ENCODE measurements at places on chromosomes 7 and 10.
A peak's percentile ranks its signal among the peaks of the same experiment; 100 is the strongest.

GRCh38 chr10:91313796-91314485 lies 93.5 kb downstream of the PCGF5 start:
- peak; percentile 62 for DNase-seq

GRCh38 chr7:121180436-121181063 lies 148.2 kb upstream of the WNT16 start:
- no peak for DNase-seq

DNA sequence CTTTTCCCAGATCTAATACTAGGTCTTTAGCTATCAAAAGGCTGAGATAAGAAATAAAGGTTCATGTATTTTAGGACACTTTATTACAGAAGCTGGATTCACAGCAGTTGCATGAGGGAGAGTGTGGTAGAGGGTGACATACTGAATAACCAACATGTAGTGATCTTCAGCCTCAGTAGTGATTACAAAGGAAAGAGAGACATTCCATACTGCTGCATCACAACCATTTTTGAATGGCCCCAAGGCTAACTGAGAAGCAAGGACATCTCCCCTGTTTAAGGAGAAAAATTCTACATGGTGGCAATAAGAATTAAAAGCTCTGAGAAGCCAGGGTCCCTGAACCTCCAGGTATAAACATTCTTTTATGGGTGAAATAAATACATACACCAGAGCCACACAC lies 35.3 kb downstream of the COG5 start:
- peak; percentile 75 for DNase-seq

GRCh38 chr10:6337382-6337781 lies 134.7 kb downstream of the PFKFB3 start:
- DNase-seq: no peak

DNA sequence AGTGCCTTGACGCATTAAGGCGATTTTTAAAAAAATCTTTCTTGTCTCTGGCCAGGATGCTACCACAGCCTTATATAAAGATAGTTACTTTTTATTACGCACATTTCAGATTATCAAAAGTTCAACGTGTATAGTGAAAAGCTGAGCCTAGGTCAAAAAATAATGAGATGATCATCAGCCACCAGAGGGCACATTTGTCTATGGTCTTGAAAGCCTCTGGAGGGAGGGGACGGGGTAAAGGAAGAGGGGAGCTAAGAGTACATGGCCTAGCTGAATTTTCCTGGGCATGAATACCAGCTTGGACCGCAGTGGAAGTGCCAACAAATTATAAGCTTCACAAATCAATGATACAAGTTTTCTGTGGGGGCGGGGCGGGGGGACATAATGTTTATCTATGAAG lies 285.9 kb upstream of the SMIM30 start:
- no peak for DNase-seq

DNA sequence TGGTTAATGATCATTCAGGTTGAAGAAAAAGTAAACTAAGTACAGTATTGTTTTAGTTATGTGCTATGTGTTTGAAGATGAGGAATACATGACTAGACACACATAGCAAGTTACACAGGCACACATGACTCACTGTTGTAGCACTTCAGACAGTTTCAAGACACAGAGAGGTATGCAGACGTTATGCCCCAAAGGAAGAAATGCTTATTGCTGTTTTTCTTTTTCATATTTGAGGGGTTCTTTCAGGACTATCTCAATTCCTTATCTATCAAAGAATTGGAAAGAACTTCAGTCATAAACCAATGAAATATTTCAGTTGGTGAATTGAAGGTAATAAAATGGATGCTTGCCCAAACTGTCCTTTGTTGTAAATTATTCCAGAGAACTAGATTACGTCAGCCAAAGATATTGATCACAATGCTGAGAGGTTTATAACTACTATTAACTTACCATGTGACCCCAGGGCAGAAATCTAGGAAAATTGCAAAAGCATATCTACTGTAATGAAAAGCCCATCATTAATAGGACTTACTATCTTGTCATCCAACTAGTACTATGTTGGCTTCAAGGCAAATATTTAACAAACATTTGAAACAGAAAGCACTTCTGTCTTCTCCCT lies 61.2 kb upstream of the CAPZA2 start:
- DNase-seq: peak; percentile 92

GRCh38 chr7:101116898-101117297 lies 10.0 kb upstream of the SERPINE1 start:
- peak; percentile 60 for DNase-seq

DNA sequence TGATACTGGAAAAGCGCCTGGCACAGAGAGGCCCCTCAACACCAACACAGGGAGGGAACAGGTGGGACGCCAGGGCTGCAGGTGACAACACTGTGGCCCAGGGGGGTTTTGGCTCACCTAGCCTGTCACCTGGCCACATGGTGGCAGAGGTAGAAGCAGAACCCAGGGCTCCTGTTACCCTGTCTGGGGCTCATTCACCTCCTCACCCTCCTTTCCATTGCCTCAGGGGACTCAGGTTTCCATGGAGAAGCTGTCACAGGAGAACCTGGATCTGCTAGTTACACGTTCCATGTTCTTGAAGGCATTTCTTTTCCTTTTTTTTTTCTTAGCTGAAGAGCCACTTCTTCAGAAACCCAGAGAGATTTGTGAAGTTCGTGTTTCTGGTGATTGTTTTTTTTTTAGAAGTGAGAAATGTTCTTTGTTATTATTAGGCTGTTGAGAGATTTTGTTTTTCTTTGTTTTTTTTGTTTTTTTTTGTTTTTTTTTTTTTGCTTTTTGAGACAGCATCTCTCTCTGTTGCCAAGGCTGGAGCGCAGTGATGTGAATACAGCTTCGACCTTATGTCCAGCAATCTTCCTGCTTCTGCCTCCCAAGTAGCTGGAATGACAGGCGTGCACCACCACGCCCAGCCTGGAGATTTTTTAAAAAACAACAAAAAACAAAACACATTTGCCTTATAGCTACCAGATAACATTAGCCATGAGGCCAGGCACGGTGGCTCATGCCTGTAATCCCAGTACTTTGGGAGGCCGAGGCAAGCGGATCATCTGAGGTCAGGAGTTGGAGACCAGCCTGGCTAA lies 16.0 kb downstream of the DENND2A start:
- no peak for DNase-seq

DNA sequence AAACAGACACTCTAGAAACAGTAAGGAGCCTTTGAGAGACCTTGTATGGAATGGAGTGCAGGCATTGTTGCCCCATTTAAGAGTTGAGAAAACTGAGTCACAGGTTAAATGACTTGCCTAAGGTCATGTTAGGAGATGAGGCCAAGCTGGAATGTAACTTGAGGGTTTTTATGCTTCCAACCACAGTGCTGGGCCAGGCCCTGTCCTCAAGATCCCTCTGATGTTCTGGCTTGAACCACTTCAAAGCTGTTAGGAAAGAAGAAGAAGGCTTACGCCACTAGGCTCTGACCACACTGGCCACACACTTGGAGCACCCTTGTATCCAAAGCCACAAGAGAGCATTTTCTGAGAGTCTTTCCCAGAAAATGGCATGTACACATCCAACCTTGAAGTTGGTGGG lies 42.7 kb downstream of the PLAU start:
- DNase-seq: no peak

DNA sequence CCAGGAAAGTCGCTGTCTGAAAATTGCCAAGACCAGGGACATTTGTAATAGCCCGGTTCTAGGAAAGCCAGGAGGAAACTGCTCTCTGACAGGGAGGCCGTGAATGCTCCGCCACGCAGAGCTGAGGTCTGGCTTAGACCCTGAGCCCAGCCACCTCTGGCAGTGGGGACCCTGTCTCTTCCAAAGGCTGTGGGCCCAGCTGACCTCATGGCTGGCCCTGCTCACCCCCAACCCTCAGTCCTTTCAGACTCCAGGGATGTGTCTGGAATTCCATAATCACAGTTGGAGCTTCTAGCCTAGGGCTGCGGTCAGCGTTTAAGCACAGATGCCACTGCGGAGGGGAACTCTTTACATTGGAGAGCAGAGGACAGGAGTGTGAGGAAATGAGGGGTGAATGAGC lies 6.6 kb upstream of the VIPR2 start:
- no peak for DNase-seq

GRCh38 chr10:23191764-23192711 lies at the start of gene PTF1A:
Gene PTF1A (plus strand): TSS chr10:23192312. CDS start chr10:23192531, 219 bp downstream.
- DNase-seq: no peak

GRCh38 chr10:89845541-89846280 lies 144.3 kb downstream of the KIF20B start:
- peak; percentile 51 for DNase-seq

DNA sequence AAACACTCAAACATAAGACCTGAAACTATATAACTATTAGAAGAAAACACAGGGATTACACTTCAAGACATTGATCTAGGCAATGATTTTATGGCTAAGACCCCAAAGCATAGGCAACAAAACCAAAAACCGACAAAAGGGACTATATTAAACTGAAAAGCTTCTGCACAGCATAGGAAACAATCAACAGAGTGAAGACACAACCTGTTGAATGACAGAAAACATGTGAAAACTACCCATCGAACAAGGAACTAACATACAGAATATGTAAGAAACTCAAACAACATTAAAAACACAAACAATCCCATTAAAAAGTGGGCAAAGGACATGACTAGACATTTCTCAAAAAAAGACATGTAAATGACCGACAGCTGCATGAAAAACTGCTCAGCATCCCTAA lies 109.0 kb downstream of the ALOX5 start:
- no peak for DNase-seq

- DNase-seq: peak; percentile 80
Observed at GRCh38 chr7:44104860-44105771, 971 bp downstream of the AEBP1 start.

- peak; percentile 57 for DNase-seq
Observed at GRCh38 chr10:132942101-132943057, at the start of gene CFAP46. Gene CFAP46 (minus strand): TSS chr10:132942570. CDS start chr10:132942484, 86 bp downstream.

DNA sequence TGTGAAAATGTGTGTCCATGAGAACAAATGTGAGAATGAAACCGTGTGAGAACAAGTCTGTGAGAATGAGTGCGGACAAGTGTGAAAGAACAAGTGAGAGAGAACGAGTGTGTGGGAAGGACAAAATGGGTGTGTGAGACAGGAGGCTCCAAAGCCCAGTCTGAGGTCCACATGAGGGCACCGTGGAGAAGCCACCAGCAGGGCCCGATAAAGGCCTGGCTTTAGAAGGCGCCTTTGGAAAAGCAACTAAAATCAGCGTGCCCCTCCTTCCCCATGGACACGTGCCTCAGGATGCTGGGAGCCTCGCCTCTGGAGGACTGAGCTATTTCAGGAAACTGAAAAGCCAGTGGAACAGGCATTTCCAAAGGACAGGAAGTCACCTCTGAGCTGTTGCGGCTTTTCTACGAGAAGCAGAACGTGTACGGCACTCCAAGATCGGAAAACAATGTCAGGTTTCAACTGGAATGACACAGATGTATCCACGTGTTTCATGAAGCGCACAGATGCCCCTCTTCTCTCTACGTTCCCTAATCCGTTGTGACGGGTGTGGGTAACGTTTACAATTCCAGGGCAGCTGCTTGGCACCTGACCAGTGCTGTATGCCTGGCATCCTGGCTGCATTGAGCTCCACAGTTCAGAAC lies 46.4 kb downstream of the ESYT2 start:
- DNase-seq: peak; percentile 37

- peak; percentile 10 for DNase-seq
Observed at GRCh38 chr7:134394056-134394455, 64.8 kb downstream of the AKR1B1 start.

DNA sequence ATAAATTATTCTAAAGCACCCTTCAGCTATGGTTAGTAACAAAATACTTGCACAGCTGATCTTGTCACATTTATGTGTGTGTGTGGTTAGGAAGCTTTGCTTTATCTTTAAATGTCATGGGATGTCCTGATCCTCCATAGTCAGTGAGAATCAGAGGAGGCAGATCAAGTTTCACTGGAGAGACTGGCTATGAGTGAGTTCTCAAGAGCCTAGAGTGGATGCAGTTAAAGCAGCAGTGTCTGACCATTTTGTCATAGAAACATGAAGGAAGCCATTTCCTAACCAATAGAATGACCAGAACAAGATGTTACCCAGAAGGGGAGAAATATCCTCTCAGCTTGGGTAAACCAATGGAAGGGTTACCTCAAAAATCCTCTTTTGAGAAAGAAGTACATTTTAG lies 207.2 kb upstream of the DKK1 start:
- no peak for DNase-seq

GRCh38 chr10:132148261-132149251 lies 38.2 kb upstream of the DPYSL4 start:
- no peak for DNase-seq

GRCh38 chr10:101609481-101609880 lies 21.4 kb downstream of the DPCD start:
- peak; percentile 67 for DNase-seq

DNA sequence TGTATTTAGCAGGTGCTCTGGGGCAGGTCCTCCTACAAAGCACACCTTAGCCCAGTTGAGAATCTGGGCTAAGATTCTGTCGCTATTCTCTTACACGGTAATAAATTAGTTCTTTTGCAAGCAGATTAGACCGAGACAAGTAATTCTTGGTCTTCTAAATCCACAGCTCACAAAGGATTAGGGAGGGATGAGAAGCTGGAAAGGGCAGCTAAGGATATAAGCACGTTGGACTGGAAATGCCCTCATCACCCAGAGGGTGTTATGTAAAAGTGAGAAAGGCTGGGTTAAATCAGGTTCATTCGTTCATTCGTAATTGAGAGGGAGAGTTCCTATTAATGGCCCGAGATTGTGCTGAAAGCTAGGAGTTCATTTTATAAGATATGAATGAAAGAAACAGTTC lies 41.8 kb downstream of the PFKFB3 start:
- DNase-seq: no peak

DNA sequence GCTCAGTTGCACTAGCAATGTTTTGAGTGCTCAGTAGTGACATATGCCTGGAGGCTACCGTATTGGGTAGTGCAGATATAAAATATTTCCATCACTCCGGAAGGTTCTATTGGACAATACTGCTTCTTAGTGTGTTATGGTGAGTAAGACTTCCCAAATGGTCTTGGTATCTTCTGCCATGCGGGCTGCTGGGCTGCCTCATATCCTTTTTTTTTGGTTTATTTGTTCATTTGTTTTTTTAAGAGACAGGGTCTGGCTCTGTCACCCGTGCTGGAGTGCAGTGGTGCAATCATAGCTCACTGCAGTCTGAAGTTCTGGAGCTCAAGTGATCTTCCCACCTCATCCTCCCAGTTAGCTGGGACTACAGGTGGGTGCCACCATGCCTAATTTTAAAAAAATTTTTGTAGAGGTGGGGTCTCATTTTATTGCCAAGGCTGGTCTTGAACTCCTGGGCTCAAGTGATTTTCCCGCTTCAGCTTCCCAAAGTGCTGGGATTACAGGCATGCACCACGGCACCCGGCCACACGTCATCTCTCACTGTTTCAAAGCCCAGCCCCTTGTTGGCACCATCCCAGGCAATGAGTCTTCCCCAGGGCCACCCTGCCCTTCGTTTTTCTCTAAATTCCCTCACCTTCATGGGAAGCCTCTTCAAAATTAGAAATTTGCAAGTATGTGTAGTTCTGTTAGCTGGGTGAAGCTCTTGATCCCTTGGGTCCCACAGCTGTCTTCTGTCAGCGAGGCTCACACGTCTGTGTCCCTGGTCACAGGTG lies 111.0 kb upstream of the KLF14 start:
- peak; percentile 89 for DNase-seq

DNA sequence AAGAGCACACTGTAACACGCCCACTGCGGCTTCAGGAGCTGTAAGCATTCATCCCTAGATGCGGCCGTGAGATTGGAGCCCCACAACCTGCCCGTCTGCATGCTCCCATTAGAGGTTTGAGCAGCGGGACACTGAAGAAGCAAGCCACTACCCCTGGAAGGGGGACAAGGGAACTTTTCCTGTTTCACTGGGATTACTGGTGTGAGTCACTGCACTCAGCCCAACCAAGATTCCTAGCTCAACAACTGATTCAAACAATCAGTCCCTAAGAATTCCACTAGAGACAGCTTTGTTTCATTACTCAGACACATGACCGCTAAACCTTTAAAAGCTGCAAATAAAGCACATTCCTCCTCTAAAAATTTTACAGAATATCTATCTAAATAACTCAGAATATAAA lies 69.8 kb downstream of the ORC5 start:
- peak; percentile 79 for DNase-seq

- DNase-seq: no peak
Observed at GRCh38 chr7:139071680-139072079, 35.8 kb upstream of the ZC3HAV1L start.

All from EL (cell line).